ENCODE measurements at places on chromosomes 6 and 20. TPM values are rescaled to one million over a fixed set of nuclear protein-coding genes. Genes with fewer than 3 reads are reported as not detected.

GRCh38 chr6:31794294-31794865, 1.2 kb downstream of the VARS1 start:
- DNase-seq = no peak

Gene MAN1A1
- total RNA-seq = 29.6 TPM

GRCh38 chr6:43708860-43709653, 21.5 kb upstream of the MRPS18A start:
- DNase-seq = no peak

GRCh38 chr20:42026599-42026998, 408.4 kb upstream of the CHD6 start:
- DNase-seq = no peak

Gene NSFL1C
- 44.3 TPM for total RNA-seq

GRCh38 chr6:1498491-1499113, 109.2 kb downstream of the FOXF2 start:
- no peak for DNase-seq

GRCh38 chr6:136786658-136787057, 5.6 kb downstream of the MAP3K5 start:
- no peak for DNase-seq

Gene C6orf15
- not detected for total RNA-seq

Gene DPPA5
- not detected for total RNA-seq

DNA sequence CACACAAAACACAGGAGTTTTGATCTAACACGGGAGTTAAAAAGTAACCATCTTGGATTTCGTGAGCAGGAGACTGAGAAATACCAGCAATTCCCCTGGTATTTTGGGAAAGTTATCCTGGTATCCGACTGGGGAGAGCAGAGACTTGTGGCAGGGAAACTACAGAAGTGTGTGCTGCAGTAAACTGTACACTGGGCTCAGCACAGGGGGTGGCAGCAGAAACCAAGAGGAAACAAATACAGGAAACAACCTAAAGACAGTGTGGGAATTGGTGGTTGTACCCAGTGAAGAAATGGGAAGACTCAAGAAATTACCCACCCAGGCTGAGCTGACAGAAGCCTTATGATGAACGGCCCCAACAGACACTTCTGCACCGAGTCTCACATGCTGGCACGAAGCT, 109.8 kb downstream of the CHD6 start:
- DNase-seq = no peak

DNA sequence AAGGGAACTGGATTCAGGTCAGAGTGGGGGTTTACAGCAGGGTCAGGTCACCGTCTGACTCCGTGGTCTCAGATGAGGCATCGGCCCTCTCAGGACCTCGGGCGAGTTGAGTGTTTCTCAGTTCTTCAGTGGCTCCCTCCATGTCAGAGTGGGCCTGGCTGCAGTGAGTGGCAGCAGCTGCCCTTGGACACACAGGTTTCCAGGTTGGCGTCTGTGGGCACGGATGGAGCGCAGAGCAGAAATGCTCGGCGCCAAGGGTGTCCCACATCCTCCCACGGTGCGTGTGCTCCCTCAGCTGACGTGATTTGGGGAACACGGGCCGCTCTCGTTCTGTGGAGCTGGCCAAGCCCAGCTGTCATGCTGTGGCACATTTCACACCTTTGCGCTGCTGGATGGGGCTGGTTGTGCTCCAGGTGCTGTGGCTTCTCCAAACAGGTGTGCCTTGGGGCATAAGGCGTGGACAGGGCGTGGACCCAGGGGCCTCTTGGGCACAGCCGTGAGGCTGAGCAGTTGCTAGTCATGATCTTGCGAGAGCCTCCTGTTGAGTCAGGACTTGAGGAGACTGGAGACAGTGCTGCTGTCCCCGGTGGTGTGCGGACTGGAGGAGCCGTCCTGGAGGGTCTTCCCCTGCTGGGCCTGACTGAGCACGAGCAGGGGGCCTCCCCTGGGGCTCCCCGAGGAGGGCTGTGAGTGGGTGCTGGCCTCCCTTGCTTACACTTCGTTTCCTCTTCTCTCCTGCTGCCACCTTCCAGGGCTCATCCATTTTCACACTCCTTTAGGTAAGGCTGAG, 9.5 kb upstream of the DNAJC5 start:
- no peak for DNase-seq

DNA sequence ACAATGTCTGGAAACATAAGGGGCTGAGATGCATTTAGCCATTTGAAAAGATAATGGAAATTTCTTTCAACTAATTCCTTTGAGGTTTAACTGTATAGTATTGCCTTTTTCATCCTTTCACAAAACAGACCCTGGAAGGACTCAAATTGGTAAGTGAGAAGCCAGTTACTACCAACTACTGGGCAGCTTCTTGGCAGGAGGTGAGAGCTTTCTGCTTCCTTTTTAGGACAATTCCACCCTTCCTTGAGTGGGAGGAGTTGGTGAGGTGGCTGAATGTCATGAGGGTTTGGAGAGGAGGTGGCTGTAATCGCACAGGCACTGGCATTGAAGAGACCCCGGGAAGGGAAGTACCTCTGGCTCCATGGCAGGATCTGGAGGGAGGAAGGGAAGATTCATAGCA, 341.1 kb downstream of the NRN1 start:
- DNase-seq = no peak

Gene TEAD3
- total RNA-seq = 0.33 TPM

Gene LZTS3
- total RNA-seq = 3.2 TPM

Gene PDYN
- not detected for total RNA-seq

GRCh38 chr20:16224836-16225235, 348.4 kb downstream of the KIF16B start:
- DNase-seq = no peak

DNA sequence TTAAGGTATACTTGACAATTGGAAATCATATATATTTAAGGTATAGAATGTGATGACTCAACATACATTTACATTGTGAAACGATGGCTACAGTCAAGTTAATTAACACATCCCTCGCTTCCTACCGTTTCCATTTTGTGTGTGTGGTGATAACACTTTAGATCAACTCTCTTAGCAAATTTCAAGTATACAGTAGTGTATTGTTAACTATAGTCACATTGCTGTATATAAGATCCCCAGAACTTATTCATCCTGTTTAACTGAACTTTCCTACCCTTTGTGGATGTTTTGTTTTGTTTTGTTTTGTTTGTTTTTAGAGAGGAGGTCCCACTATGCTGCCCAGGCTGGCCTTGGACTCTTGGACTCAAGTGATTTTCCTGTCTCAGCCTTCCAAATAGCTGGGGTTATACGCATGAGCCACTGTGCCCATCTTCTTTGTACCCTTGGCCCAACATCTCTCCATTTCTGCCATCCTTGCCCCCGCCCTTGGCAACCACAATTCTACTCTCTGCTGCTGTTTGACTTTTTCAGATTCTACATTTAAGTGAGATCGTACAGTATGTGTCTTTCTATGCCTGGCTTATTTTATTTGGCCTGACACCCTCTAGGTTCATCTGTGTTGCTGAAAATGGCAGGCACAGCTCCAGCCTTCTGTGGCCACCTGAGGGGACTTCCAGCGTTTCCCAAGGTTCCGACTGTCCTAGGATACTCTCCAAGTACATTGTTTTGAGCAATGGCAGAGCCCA, 90.5 kb upstream of the SNX9 start:
- no peak for DNase-seq

DNA sequence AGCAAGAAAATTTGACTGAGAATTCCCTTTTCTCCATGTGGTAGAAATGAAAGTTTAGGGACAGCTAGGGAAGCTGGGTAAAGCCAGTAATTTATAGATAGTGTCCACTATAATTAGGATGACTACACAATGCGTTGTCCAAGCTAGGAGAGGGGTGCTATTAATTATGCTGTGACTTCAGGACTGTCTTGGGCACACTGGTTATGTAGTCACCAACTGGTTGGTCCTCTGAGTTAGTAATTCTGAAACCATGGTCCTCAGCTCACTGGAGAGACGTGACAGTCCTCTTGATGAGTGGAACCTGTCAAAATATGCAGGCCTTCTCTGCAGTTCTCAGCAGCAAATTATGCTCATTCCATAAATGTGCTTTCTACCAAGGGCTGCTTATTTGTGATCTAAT, 94.6 kb upstream of the ENPP5 start:
- no peak for DNase-seq

GRCh38 chr6:148087659-148088058, 255.0 kb upstream of the SASH1 start:
- no peak for DNase-seq

Gene ACTL10
- 4.2 TPM for total RNA-seq

Gene MOG
- total RNA-seq = not detected

Gene TFAP2D
- total RNA-seq = not detected

Gene CCN2
- 861 TPM for total RNA-seq

- DNase-seq = no peak
Measured at GRCh38 chr20:32524829-32525501, 60.2 kb downstream of the NOL4L start.

- DNase-seq = no peak
Measured at GRCh38 chr6:149261364-149262040, 56.0 kb upstream of the TAB2 start.

- peak; percentile 78 for DNase-seq
Measured at GRCh38 chr6:155883741-155884140, 428.1 kb upstream of the NOX3 start.

Gene RNF182
- total RNA-seq = 0.25 TPM

GRCh38 chr20:59217794-59218280, 54.2 kb downstream of the ZNF831 start:
- DNase-seq = no peak

Gene HEY2
- 0.46 TPM for total RNA-seq

DNA sequence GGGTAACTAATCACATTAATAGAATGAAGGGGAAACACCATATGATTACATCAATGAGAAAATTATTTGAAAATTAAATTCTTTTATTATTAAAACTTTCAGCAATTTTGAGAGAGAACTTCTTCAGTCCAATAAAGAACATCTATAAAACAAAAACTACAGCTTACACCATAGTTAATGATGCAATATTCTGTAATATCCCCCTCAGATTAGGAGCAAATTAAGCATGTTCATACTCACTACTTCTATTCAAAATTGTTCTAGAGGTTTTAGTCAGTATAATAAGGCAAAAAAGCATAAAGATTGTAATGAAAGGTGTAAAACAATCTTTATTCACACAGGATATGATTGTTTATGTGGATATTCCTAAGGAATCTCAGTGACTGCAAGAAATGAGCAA, 465.4 kb downstream of the CD109 start:
- no peak for DNase-seq

DNA sequence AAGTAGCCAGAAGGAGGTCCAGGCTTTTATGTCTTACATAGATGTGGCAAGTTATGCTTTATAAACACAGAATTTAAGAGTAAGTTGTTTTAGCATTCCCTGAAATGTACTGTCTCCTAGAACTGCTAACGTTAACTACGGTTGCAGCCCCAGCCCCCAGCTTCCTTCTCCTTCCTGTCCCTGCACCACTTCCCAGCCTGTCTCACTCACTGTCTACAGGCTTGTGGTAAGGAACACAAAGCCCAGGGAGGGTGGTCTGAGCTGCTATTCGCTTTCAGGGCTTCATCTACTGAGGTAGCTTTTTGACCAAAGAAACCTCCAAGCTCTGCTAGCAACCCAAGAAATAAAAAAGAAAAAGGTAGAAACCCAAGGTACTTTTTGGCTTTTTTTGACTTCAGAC, 35.9 kb downstream of the PCSK2 start:
- no peak for DNase-seq
